Activated CD4-positive, alpha-beta T cell treated with anti-CD3 and anti-CD28 coated beads, Interleukin-2, amount 10 ng/mL, durations not matched to agents 7 days and 5 days (primary cell): ENCODE measurements at places on chromosomes 2 and 18. TPM values are rescaled to one million over a fixed set of nuclear protein-coding genes. Genes with fewer than 3 reads are reported as not detected.

Gene CDH19
- not detected for total RNA-seq

Gene NFE2L2
- 65.6 TPM for total RNA-seq

Gene NETO1
- total RNA-seq, result not detected

DNA sequence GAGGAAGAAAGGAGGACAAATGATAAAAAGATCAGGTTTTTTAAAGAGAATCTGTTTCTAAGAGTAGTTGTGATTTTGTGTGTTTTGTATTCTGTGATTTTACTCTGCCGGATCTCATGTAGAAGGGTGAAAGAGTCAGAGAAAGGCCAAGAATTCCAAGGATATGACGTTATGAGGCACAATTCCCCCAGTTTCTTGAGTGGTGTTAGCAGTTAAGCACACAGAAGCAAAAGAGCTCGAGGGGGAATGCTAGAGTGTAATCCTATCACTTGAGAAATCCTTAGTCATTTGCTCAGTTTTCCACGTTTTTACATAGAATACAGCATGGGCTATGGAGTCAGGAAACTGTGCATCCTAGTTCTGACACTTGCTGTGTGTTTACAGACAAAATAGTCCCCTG is 34.8 kb downstream of the METTL4 start:
- H3K27me3 ChIP-seq, result no peaks in the 10 kb centered on the region
- H3K4me3 ChIP-seq, result no peak overlapping the region
- no peak for DNase-seq
- no peaks in the 10 kb centered on the region for H3K4me1 ChIP-seq

GRCh38 chr2:238652771-238653157 is 195.1 kb upstream of the TWIST2 start:
- no peak overlapping the region for H3K27ac ChIP-seq
- no peaks in the 10 kb centered on the region for H3K36me3 ChIP-seq
- no peaks in the 10 kb centered on the region for H3K27me3 ChIP-seq
- no peak for DNase-seq

Gene SNED1
- total RNA-seq, result 8.6 TPM

DNA sequence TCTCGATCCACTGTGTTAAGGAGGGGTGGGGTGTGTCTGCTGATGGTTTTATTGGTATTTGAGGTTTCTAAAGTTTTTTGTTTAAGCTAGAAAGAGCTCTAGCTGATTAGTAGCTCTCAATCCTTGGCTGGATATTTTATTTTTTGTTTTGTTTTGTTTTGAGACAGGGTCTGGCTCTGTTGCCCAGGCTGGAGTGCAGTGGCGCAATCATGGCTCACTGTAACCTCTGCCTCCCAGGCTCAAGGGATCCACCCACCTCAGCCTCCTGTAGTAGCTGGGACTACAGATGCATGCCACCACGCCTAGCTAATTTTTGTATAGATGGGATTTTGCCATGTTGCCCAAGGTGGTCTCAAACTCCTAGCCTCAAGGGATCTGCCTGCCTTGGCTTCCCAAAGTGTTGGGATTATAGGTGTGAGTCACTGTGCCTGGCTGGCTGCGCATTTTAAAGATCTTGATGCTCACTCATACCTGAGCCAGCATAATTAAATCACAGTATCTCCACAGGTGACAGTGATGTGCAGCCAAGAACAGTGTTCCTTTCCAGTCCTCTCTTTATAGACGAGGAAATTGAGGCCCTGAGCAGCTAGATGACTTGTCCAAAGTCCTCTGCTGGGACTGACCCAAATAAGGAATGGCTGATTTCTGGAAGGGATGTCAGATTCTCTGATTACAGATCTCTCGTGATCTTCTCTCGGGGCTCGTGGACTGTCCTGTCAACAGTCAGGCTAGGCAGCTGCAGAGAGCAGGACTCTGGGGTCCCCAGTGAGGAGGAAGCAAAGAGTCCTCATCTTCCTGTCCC is 44.5 kb downstream of the SPTBN1 start:
- no peak overlapping the region for H3K4me3 ChIP-seq
- DNase-seq, result no peak
- peaks cover 2% of the 10 kb centered on the region for H3K4me1 ChIP-seq
- peaks cover 9% of the 10 kb centered on the region for H3K27me3 ChIP-seq

DNA sequence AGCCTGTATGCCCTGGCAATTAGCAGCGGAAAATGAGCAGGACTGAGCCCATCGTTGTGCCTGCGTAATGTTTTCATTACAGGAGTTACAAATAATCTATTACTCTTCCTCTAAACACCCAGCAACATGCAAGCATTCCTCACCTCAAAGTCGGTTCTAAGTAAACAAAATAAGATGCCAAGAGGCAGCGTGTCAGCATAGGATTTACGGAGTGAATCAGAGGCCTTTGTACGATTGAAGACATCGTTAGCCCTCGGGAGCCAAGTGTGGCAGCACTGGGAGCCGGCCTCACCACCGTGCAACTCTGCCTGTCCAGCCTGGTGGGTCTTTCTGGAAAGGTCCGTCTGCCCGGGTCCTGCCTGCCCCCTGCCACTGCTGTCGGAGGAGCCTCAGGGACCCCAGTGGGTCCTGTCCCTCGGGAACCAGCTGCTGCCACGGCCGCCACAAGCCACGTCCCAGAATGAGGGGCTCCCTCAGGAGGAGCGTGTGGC is 80.1 kb upstream of the CTDP1 start:
- no peak overlapping the region for H3K27ac ChIP-seq
- DNase-seq, result no peak
- no peaks in the 10 kb centered on the region for H3K36me3 ChIP-seq
- no peak overlapping the region for H3K4me3 ChIP-seq
- H3K27me3 ChIP-seq, result peaks cover 5% of the 10 kb centered on the region

Gene SOWAHC
- total RNA-seq, result 0.27 TPM

- H3K27me3 ChIP-seq, result no peaks in the 10 kb centered on the region
- H3K27ac ChIP-seq, result no peak overlapping the region
- peaks cover 43% of the 10 kb centered on the region for H3K36me3 ChIP-seq
- H3K4me1 ChIP-seq, result peaks cover 35% of the 10 kb centered on the region
- H3K4me3 ChIP-seq, result no peak overlapping the region
Observed at GRCh38 chr2:216059233-216059834, 22.3 kb downstream of the PECR start.

- H3K27me3 ChIP-seq, result peaks cover 2% of the 10 kb centered on the region
- no peaks in the 10 kb centered on the region for H3K36me3 ChIP-seq
- no peak for DNase-seq
- no peak overlapping the region for H3K4me3 ChIP-seq
- no peaks in the 10 kb centered on the region for H3K4me1 ChIP-seq
Observed at GRCh38 chr2:129717560-129718130, 261.8 kb upstream of the RAB6C start.

Gene NPAS2
- 6.1 TPM for total RNA-seq
